ENCODE measurements at places on chromosomes 5 and 9.

- DNase-seq = no peak
These were observed 801.3 kb downstream of the DNAH5 start for GRCh38 chr5:13143214-13143613.

DNA sequence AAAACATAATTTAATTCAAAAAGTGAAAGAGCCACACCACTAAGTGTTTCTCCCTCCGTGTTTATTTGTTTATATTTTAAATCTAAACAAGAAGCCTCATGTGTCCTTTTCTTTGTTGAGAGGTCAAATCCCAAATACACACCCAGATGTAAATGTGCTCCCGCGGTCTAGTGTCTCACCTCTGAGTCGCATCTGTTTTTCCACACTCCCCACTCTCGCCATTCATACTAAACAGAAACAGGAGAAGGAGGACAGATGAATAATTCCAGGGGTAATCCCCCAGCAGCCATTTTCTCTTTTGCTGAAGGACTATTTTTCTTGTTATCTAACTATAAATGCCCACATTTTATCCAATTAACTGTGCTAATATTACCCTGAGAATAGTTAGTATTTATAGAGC, 361.6 kb upstream of the RIOK2 start:
- DNase-seq = no peak

DNA sequence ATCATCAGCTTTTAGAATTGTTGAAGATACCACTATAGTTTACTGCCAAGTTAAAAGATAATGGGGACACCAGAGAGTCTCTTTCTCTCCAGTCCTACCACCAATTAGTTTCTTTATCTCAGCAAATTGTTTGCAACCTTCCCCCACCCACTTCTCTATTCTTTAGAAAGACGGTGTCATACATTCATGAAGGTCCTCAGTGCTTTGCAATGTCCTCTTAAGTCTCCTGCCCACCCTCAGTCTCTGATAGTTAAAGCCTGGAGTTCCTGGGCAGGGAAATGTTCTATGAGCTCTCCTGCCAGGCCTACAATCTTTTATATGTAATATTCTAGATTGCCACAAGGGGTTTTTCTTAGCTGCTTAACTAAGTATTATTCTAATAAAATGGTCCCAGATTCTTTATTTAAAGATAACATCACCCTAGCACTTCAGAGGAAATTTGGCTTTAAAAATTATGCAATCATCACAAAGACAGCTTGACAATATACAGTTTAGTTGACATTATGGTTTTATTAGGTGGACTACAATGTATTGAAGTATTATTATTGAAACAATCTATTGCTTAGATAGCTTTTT, 509.2 kb downstream of the CSNK1G3 start:
- DNase-seq = no peak

GRCh38 chr5:157253547-157253946, 12.4 kb upstream of the CYFIP2 start:
- no peak for DNase-seq

- DNase-seq = no peak
These were observed 298.0 kb downstream of the DOCK8 start for GRCh38 chr9:512555-513272.

DNA sequence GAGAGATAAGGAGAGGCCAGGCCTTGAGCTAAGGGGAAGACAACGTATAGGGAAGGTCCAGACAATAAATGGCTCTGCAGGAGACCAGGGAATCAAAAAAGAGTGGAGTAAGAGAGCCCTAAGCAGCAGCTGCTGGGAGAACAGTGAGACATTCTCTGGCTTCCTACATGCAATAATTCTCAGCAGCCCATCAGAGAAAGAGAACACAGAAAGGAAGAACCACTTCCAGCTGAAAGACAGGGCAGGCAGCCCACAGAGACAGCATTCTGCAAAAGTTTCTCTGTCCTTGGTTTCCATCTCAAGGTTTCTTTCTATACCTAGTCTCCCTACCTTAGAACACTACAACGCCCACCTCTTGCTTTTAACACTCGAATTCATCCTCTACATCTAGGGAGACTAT, 189.9 kb downstream of the DEPDC1B start:
- DNase-seq = no peak

GRCh38 chr5:138495351-138495750, 30.1 kb downstream of the EGR1 start:
- DNase-seq = no peak

- DNase-seq = no peak
These were observed 353.6 kb downstream of the SLIT3 start for GRCh38 chr5:168947212-168947868.

- no peak for DNase-seq
These were observed 56.9 kb downstream of the ASS1 start for GRCh38 chr9:130501639-130502038.
